NCI-H1105 (cell line): ENCODE measurements at places on chromosomes 5 and 9.

DNA sequence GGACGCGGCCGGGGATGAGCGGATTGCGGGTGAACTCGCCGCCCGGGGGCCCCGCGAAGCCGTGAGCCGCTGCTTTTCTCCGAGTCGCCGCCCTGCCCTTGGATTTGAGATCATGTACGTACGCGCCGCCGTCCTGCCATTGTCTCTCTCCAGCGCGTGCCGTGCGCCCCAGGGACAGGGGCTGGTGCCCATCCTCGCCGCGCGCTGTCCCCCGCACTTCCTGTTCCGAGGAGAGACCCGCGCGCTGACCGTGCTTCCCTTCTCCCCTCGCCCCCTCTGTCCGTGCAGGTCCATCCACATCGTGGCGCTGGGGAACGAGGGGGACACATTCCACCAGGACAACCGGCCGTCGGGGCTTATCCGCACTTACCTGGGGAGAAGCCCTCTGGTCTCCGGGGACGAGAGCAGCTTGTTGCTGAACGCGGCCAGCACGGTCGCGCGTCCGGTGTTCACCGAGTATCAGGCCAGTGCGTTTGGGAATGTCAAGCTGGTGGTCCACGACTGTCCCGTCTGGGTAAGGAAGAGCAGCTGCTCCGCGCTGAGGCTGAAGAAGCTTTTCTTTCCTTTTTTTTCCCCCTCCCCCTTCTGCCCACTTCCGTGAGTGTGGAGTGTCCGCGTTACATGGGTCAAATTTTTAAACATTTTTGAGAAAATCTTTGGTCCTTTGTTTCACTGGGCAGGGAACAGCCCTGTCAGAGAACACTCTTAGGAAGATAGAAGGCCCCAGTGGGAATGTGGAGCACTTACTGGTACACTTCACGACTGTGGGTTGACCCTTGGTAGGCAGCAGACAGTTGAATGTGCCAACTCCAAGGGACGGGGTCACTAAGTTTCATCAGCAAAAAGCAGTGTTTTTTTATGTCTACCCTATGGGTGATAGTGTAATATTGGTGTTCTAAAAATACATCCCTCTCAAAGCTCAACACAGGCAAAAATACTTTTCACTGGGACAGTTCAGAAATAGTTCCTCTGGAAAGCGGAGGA lies 727 bp downstream of the RHOBTB3 start:
- no peak for DNase-seq

GRCh38 chr5:117999939-118000549 lies 988.3 kb downstream of the DTWD2 start:
- DNase-seq = no peak

DNA sequence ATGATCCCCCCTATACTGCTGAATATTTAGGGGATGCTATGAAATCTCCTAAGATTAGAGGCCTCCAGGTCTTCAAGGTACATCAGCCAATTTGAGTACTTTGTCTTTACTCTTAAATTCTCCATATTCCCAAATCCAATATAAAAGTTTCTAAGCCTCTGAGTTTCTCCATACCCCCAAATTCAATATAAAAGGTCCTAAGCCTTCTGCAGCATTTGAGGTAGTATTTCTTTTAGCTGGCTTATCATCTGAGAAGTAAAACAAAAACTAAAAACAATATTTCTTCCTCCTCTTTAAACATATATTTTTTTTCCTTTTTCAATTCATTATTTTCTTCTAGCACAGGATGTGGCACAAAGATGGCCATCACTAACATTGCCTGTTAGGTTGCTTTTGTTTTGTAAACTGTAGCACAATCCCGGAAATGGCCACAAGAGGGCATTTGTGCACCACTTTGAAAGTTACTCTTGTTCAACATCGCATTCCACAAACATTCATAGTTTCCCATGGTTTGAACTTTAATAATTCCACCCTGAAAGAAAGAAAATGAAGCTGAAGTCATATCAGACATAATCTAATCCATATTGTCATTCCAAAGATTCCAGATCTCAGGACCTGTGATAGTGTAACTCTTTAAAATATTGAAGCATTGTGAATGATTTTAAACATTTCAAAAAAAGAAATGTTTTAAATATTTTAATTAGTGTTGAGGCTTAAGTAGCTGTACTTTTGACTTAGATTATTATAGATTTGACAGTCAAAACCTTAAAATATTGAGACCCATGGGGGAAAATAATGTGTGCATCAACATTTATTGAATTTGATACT lies 21.0 kb upstream of the SCGB3A2 start:
- DNase-seq = peak; percentile 14

- no peak for DNase-seq
These were observed 219.7 kb upstream of the TUT7 start for GRCh38 chr9:86573886-86574285.

DNA sequence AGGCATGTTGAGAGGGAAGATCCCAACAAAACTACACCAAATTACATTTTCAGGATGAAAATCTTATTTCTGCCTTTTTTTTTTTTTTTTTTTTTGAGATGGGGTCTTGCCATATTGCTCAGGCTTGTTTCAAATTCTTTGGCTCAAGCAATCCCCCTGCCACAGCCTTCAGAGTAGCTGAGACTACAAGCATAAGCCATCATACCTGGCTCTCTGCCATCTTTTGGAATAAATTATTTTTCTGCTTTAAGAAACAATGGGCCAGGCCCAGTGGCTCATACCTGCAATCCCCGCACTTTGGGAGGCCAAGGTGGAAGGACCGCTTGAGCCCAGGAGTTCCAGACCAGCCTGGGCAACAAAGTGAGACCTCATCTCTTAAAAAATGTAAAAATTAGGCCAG lies 14.3 kb downstream of the AFF4 start:
- DNase-seq = no peak

GRCh38 chr5:151470439-151470838 lies 23.0 kb downstream of the SLC36A1 start:
- DNase-seq = no peak

GRCh38 chr9:79686381-79687130 lies 114.8 kb downstream of the TLE4 start:
- DNase-seq = no peak

- no peak for DNase-seq
These were observed 186.6 kb downstream of the DOCK8 start for GRCh38 chr9:401223-401622.

DNA sequence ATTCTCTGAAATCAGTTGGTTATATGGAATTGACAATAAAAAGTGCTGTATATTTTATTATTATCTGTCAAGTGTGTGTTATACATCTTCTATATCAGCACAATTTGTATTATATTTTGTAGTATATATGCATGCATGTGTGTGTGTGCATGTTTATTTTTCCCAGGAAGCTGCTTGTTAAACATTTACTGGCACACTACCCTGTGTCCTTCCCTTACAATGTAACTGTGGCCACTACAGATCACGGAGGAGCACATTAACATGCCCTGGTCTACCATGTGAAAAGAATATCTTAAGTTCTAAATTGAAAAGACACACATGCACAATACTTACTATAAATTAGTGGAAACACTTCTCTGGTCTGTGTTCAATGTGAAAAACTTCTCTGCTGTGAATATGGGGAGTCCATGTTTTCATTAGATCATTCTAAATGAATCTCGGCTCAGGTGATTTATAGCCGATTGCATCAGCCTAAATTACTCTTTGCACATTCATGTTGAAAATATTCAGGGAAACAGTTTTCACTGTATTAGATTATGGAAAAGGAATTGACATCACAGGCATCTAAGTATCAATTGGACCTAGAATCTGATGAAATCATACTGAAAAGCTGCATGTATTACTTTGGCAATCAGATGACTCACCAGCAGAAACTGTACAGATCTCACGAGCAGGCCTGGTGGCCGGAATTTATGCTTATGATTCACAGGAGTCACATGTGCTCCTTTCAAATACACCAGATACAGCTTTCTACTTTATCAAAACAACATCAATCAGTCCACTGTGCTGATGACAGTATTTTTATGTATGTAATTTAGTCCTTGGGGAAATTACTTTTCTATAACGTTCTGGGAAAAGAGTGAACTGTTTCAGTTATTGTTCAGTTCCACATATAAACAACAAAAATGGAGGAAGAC lies 39.4 kb downstream of the LURAP1L start:
- peak; percentile 53 for DNase-seq

GRCh38 chr9:38096238-38096805 lies 27.3 kb upstream of the SHB start:
- no peak for DNase-seq

GRCh38 chr9:27590651-27591050 lies 17.4 kb upstream of the C9orf72 start:
- no peak for DNase-seq

- DNase-seq = no peak
These were observed 1883.7 kb upstream of the C9orf72 start for GRCh38 chr9:29456940-29457339.
